ENCODE measurements at places on chromosomes 4 and X. TPM values are rescaled to one million over a fixed set of nuclear protein-coding genes. Genes with fewer than 3 reads are reported as not detected.

The SH2D1A gene
- not detected for total RNA-seq

The GLRA3 gene
- total RNA-seq, result not detected

The ETDB gene
- not detected for total RNA-seq

The SLC2A9 gene
- 3.8 TPM for total RNA-seq

The CCDC149 gene
- 7.7 TPM for total RNA-seq

The NUDT9 gene
- 20.8 TPM for total RNA-seq

The FAM184B gene
- not detected for total RNA-seq

The VGLL1 gene
- not detected for total RNA-seq

The TEC gene
- 0.24 TPM for total RNA-seq

The WDR19 gene
- total RNA-seq, result 27.0 TPM

The TMSB4X gene
- 9,789 TPM for total RNA-seq

The HTR2C gene
- total RNA-seq, result not detected

The MTMR8 gene
- total RNA-seq, result 0.82 TPM
